ENCODE measurements at places on chromosomes 6 and 20.

- DNase-seq = no peak
These were observed 134.0 kb upstream of the HCRTR2 start for GRCh38 chr6:55040102-55040848.

- DNase-seq = no peak
These were observed 127.4 kb upstream of the LY86 start for GRCh38 chr6:6461138-6461537.

- DNase-seq = no peak
These were observed 393.4 kb upstream of the SULF2 start for GRCh38 chr20:48178633-48179032.

DNA sequence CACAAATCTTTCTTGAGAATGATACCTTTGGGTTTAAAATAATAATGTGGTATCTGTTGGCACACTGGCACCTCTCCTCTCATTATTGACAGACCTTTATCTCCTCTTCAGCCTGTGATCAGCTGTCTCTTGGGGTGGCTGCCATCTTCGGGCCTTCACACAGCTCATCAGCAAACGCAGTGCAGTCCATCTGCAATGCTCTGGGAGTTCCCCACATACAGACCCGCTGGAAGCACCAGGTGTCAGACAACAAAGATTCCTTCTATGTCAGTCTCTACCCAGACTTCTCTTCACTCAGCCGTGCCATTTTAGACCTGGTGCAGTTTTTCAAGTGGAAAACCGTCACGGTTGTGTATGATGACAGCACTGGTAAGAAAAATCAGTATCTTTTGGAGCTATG lies 232.8 kb downstream of the GRIK2 start:
- no peak for DNase-seq

- no peak for DNase-seq
These were observed 104.2 kb upstream of the MLN start for GRCh38 chr6:33908025-33908424.

GRCh38 chr6:68194846-68195478 lies 440.1 kb upstream of the ADGRB3 start:
- DNase-seq = no peak

DNA sequence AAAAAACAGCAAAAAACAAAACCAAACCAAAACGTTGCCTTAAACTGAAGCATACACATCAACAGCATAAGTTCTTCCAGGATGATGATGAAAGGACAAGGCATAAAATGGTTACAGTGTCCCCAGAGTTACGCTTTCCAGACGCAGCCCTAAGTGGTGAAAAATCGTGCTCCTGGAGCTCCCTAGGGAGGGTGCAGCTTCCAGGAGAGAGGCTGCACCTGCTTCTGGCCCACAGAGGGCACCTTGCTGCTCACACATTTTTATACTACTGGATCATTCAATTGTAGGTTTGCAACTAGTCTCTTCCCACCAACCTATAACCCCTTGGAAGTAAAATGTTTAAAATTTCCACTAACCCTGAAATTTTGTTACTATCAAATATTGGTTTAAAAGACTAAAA lies 115.0 kb downstream of the PRKN start:
- no peak for DNase-seq

- no peak for DNase-seq
These were observed 154.7 kb upstream of the RIN2 start for GRCh38 chr20:19603376-19603750.

DNA sequence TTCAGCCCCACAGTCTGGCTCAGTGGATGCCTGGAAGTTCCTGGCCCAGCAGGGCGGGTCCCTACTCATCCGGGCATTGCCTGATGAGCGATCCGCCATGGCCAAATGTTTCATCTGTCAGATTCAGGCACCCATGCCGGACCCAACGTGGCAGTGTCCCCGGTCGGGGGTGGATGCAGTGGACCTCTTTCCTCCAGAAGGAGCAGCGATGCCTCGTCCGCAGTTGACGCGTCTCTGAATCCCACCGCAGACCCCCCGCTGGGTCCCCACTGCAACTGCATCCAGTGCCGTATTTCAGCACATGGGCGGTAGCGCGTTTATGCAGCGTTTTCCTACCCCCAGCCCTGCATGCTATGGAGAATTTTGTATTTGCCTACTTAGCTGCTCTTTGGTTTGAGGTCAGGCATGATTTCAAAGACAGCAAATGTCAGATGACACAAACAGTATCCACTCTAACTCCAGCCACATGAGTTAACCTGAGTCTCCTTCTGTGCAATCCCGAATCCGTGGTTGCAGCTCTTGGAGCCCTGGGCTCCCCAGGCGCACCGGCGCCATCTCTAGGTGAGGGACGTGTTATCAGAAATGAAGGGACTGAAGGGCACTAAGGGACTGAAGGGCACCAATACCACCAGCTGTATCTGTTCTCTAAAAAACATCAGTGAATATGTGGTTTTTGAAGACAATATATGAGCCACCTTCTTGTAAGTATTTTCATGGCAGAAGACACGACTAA lies 72.6 kb upstream of the THBS2 start:
- no peak for DNase-seq

DNA sequence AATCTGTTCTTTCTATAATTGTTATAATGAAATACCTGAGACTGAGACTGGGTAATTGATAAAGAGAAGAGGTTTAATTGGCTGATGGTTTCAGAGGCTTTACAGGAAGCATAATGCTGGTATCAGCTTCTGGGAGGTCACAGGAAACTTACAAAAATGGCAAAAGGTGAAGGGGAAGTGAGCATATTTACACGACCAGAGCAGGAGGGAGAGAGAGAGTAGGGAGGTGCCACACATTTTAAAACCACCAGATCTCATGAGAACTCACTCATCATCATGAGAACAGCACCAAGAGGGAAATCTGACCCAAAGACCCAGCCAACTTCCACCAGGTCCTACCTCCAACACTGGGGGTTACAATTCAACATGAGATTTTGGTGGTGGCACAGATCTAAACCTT lies 2.6 kb upstream of the SIRPB1 start:
- no peak for DNase-seq

GRCh38 chr20:8310618-8311017 lies 178.6 kb downstream of the PLCB1 start:
- no peak for DNase-seq

- no peak for DNase-seq
These were observed 209.7 kb downstream of the SMOC2 start for GRCh38 chr6:168650671-168651111.

DNA sequence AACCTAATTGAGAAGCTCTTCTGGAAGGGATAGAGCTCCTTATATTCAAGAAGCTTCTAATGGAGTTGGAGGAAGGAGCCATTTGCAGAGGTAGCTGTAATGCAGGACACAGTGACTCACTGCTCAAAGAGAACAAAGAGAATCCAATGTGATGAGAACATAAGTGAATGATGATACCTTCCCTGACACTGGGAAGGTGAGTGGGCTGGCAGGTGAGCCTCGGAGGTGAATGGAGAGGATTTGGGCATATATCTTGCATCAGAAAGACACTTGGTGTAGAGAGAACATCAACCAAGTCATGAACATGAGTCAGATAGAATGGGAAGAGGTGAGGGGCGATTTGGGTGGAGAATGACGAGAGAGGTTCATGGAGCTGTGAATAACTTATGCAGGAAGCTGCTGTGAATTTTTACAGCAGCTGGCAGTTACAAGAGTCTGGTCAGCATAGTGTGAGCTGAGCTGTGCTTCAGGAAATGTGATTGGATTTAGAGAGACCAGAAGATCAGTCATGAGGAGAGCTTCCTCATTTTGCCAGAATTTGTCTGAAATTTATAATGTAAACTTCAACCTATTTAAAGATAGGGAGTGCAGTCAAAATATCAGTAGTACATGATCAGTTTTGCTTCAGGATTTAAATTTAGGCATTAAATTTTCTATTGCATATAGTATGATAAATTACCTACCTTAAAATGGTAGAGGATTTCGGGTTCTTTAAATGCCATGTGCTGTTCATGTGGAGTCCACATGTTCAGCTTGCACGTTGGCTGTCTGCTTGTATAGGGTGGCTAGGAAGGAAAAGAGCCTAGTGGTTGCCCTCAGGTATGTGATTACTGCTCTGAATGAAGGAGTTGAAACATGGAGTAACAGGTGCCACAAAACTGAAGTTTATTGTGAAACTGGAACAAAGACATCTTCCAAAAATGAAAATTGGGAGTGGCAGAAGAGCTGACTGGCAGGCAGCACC lies 59.2 kb upstream of the KIF25 start:
- DNase-seq = no peak

Data from stimulated activated CD4-positive, alpha-beta T cell treated with anti-CD3 and anti-CD28 coated beads, TNF-alpha, amount 100 ng/mL, for 4 hours (primary cell).